CD4-positive, alpha-beta T cell treated with Interleukin-6 for 4 hours (primary cell): ENCODE measurements at places on chromosomes 4 and X.

GRCh38 chr4:155974476-155974749, 20.7 kb upstream of the CTSO start:
- no peak for DNase-seq

DNA sequence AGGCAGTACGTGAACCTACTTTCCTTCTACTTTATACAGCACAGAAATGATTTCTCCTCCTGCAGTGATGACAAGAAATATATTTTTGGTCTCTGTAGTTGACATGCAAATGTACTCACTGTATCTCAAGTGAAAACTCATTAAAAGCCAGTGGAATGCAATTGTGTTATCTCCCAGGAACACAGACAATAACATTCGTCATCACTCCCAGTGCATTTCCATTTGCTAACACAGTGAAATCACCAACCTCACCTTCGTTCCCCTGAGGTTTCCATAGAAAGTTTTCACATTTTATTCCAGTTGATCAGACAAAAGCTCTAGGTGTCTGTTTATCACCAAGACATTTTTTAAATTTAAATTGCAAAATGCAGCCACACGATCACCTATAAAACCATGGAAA, 2.5 kb upstream of the SPANXD start:
- DNase-seq: no peak

DNA sequence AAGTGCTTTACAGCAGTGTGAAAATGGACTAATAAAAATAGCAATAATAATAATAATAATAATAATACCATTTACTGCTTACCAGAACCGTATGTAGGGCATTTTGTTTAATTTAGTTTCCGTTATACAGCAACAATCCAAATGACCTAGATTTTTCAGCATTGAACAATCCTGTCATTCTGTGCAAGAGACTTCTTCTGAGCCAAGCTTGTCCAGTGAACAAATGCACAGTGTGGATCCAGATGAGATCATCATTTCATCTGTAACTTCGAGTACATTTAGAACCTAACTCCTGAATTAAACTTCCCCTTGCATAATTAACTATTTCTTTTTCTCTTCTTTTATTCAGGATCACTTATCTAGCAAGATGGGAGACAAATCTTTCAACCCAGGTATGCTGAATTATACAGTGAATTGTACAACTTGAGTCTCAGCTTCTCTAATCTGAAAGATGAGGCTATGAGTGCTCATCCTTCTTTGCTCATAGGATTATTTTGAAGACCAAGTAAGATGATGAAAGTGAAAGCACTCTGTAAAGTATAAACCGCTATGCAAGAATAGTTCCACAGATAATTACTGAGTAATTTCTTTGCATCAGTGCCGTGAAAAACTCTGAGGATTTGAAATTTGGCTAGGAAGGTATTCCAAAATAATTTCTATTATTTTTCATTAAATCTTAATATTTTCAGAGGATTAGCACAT, 6.6 kb downstream of the CLNK start:
- DNase-seq: no peak

DNA sequence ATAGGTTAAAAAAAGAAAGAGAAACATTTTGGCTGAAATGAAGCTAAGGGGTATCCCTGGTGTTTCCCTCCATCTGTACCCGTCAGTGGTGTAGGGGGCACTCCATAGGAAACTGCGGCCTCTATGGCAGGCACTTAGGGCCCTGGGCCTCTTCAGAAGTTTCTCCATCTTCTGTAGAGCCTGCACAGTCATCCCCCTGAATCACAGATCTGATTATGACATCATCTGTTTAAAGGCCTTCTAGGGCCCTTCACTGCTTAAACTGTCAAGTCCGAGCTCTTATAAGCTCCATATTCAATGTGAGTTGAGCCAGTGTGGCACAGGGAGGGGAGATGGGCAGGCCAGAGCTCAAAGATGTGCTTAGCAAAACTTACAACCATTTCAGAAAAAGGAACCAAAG, 241.3 kb downstream of the NR3C2 start:
- DNase-seq: no peak
